H1 (cell line): ENCODE measurements at places on chromosomes 4 and X. TPM values are rescaled to one million over a fixed set of nuclear protein-coding genes. Genes with fewer than 3 reads are reported as not detected.
A peak's percentile ranks its signal among the peaks of the same experiment; 100 is the strongest.

The DIPK2B gene
- total RNA-seq: not detected in 2 replicates

The DYNLT3 gene
- 3.5 and 3.7 TPM in 2 replicates for total RNA-seq

The SPANXN1 gene
- not detected in 2 replicates for total RNA-seq

DNA sequence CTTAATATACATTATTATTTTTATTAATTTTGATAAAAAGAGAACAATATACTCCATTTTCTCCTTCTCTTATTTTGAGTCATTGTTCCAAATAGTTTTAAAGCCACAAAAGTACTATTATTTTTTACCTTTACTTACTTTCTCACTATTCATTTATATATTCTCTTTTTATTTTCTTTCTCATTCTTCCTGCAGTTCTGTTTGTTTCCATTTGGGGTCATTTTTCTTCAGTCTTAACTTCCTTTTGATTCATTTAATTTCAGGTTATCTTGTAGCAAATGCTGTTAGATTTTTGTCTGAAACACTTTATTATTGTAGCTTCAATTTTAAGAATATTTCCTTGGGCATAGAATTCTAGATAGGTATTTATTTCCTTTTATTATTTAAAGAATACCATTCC, 438.6 kb upstream of the EPHA5 start:
- H3K4me1 ChIP-seq: no peaks in the 10 kb centered on the region
- H3K4me3 ChIP-seq: no peak overlapping the region
- H3K27ac ChIP-seq: no peak overlapping the region
- H3K36me3 ChIP-seq: no peaks in the 10 kb centered on the region

DNA sequence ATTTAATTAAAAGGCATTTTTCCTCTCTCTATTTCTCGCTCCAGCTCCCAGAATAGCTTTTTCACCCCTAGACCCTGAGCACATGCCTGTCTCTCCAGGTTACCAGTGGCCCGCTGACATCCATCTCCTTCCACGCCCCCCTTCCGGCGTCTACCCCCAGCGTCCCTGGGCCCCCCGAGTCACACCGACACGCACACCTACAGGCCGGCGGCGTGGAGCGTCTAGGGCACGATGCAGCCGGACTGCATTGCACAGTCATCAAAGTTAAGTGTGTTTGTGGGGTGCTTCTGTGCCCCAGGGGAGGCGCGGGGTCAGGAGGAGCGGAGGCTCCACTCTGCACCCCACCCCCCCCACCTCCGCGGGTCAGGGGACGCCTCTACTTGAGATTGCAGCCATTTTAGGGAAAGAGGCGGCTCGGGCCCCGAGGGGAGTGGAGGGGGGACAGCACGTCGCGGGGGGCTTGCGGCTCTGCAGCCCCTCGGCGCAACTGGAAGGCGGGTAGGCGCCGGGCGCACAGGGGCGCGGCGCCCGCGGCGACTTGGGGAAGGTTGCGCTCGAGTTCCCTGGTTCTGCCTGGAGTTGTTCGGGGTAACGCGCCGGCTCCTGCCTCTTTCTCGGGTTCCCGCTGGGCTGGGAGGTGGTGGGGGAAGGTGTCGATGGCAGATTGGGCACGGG, 112.7 kb downstream of the DHX15 start:
- H3K4me3 ChIP-seq: peak overlapping the region; percentile 80
- DNase-seq: peak; percentile 83
- peaks cover 14% of the 10 kb centered on the region for H3K4me1 ChIP-seq
- H3K36me3 ChIP-seq: no peaks in the 10 kb centered on the region
- H3K27me3 ChIP-seq: peaks cover 17% of the 10 kb centered on the region
- H3K27ac ChIP-seq: no peak overlapping the region

DNA sequence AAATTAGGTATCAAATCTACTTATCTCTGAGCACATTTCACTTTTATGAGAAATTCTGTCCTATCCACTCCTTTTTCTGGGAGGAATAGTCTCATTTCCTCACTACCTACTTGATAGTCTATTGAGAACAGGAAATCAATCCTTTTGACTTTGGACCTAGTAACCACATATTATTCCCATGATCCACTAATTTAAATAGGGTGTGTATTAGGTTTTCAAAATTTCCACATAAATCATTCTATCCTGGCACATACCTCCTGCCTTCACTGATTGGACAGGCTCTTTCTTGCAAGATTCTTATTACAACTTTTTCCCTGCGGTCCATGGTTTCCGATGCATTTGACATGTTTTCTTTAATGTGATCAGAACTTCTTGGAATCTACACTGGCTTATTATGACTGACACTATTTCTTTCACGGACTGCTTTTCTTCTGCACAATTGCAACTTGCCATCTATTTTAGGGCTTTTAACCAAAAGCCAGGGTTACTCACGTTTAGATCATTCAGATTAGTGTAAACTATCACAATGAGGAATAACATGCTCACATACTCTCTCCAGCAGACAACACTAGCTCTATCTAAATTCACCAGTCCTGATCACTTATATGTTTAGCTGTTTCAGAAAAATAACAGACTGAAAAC, 419.9 kb upstream of the SLIT2 start:
- H3K27me3 ChIP-seq: no peaks in the 10 kb centered on the region
- no peaks in the 10 kb centered on the region for H3K4me1 ChIP-seq
- no peak overlapping the region for H3K4me3 ChIP-seq
- no peaks in the 10 kb centered on the region for H3K36me3 ChIP-seq

DNA sequence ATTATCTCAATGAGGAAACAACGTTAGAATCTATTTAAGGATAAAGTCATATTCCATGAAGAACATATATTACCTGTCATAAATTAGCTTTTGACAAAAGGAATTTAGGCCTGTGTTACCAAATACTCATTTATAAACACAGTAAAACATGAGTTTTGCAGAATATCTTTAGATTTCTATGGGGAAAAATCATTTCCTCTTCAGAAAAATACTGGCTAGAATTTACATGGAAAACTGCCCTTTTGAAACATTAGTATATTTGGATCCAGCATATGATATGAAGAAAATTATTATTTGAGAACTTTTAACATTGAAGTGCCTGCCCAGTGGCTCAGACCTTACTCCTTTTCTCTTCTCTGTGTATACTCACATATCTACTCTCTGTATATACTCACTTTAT, 131.4 kb upstream of the NEIL3 start:
- no peak overlapping the region for H3K4me3 ChIP-seq
- no peaks in the 10 kb centered on the region for H3K4me1 ChIP-seq
- H3K36me3 ChIP-seq: no peaks in the 10 kb centered on the region
- peaks cover 1% of the 10 kb centered on the region for H3K27me3 ChIP-seq
- H3K27ac ChIP-seq: no peak overlapping the region
- no peak for DNase-seq

- H3K4me1 ChIP-seq: peaks cover 16% of the 10 kb centered on the region
- H3K27me3 ChIP-seq: no peaks in the 10 kb centered on the region
- peak; percentile 83 for DNase-seq
- peak within 1 kb of the TSS; percentile 93 for H3K4me3 ChIP-seq
Measured at GRCh38 chrX:153972368-153973126, at the start of gene TMEM187. TMEM187 (plus strand) TSS chrX:153972754; CDS start chrX:153982063, 9,309 bp downstream.

DNA sequence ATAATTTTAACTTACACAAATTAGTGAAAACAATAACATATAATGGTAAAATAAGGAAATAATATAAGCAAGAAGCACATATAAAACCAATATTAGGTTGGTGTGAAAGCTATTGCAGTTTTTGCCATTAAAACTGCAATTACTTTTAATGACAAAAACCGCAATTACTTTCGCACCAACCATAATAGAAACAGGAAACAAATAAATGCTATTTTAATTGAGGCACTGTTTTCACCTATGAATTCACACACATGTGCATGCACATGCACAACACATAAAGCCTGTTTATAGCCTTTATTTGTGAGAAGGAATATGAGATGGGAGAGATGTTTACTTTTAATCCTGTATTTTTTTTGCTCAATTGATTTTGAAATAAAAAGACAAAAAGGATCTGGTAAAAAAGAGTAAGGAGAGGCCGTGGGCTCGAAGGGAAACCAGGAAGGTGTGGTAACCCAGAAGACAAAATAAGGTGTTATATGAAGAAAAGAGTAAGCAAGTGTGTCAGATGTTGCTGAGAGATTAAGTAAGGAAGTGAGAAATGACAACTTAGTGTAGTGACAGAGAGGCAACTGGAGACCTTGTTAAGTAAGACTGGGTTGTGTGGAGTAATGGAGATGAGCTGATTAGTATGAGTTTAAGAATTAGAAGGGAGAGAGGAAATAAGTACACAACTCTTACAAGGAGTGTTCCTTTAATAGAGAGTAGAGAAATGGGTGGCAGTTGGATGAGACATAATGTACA, 69.0 kb downstream of the KLHL13 start:
- H3K4me3 ChIP-seq: no peak overlapping the region
- no peak overlapping the region for H3K27ac ChIP-seq
- no peaks in the 10 kb centered on the region for H3K36me3 ChIP-seq
- no peaks in the 10 kb centered on the region for H3K27me3 ChIP-seq
